GM04504 (cell line): ENCODE measurements at places on chromosomes 1 and 21.

DNA sequence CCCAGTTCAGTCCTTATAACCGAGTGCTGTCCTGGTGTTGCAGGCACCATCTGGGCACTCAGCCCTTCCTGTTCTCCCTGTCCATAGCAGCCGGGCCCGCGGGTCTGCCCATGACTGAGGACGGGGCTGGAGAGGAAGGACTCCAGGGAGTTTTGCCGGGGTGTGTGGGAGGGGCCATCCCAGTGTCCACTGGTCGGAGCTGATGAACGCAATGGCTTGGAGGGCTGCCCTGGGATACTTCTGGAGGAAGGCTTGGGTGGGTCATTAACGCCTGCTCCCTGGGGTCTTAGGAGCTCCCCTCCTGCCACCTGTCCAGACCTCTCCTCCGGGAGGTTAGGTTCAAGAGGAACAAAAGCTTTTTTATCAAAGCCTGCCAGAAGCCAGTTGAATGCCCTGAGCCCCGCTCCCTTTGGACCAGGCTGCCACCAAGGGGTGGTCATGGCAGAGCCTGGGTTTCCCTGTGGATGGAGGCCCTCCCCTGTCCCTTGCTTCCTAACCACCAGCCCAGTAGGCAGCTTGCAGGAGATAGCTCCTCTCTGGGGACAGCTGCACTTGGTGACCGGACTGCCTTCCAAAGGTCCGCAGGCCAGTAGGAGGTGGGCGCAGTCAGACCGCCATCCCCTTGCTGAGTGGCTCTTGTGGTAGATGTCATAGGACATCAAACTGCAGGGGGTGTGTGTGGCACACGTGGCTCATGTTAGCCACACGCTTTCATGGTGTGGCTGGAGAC is 61.3 kb downstream of the TRIM11 start:
- no peak for DNase-seq

DNA sequence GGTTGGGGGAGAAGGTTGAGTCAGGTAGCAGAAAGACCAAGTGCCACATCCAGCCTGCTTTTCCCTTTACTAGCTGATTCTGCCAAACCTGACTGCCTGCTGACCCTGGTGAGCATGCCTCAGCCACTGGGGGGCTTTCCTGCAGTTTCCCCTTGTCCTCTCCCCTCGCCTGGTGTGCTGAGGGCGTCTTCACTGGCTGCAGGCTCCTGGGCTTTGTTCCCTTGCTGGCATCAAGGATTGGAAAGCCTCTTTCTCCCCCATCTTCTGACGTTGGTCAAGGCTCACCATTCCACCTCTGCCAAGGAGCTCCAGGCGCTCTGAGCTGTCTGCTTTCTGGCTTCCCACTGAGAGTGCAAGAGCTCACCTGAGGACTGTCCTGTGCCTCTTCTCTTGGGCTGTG is 28.4 kb downstream of the MAN1C1 start:
- DNase-seq = no peak

GRCh38 chr1:26734501-26735058 is 38.8 kb downstream of the ARID1A start:
- DNase-seq = no peak

DNA sequence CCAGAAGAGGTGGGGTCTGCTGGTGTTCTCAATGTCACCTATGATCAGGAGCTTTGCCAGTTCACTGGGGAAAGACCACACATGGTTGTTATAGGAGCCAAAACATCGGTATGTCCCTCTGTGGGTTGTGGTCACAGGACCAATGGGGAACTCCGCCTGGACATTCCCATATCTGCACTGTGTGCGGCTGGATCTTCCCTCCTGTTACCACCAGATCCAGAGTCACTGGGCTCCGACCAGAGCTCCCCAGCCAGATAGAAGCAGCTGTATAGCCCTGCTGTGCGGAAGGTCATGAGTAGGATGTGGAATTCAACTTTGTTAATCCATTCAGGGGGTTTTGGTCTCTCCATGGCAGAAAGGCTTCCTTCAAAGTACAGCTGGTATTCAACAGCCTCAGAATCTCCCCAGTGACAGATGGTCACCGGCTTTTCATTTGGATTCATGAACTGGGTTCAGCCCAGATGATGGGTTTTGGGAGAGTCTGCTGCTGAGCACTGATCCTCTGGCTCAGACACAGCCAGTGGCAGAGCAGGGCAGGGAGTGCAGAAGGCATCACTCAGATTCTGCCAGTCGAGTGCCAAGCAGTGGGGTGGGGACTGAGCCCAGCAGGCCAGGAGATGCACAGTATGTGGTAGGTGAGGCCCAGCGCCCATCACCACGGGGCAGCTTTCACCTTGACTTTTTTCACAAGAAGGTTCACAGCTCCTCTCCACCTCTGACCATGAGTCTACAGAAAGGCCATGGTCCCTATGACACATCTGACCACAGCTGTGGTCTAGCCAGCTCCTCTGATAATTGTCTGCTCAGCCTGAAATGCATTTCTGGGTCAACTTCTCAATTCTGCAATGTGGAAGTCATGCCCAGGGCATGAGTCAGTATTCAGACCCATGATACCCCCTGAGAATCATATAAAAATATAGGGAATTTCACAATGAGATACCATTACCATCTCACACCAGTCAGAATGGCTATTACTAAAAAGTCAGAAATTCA is 2.9 kb upstream of the SHCBP1L start:
- DNase-seq = peak; percentile 94

- peak; percentile 73 for DNase-seq
Measured at GRCh38 chr1:162538815-162539431, 22.6 kb upstream of the UAP1 start.

GRCh38 chr1:177948336-177948972 is 21.4 kb downstream of the SEC16B start:
- peak; percentile 42 for DNase-seq

- no peak for DNase-seq
Measured at GRCh38 chr1:26327956-26328362, 10.2 kb downstream of the CD52 start.

DNA sequence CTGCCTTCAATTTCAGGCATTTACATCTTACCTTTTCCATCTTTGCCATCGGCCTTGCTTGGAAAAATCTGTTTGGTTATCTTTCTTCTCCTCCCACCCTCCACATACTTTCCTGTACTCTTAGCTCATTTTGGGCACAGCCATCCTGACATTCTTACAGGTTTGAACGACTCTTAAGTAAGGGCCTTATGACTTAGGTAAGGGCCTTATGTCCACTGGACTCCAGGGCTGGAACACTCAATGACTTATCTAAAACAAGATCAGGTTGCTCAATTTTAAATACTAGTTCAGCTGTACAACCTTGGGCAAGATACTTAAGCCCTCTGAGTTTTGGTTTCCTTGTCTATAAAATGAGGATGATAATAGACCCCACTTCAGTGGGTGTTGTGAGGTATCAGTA is 40.9 kb downstream of the C1orf21 start:
- no peak for DNase-seq

- DNase-seq = no peak
Measured at GRCh38 chr1:189983166-189983890, 494.3 kb downstream of the BRINP3 start.
